PC-3 (cell line): ENCODE measurements at places on chromosomes 11 and 22.

DNA sequence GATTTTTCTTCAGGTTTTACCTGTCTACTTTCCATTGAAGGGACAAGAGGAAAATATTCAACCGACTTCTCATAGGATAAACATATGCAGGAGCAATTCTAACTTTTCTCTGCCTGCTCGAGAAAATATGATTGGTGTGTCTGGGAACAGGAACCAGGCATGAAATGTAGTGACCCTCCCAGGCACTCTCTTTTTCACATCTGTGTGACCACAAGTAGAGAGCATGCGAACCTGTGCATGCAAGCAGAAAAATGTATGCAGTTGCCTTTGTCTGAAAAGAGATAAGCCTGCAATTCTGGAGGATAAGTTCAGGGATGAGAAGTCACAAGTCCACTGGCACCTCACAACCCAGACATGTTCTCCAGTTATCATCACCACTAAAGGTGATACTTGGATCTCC lies 583.5 kb upstream of the FAT3 start:
- no peaks in the 10 kb centered on the region for H3K27me3 ChIP-seq
- no peak overlapping the region for H3K27ac ChIP-seq
- no peak overlapping the region for H3K4me3 ChIP-seq
- no peaks in the 10 kb centered on the region for H3K36me3 ChIP-seq

DNA sequence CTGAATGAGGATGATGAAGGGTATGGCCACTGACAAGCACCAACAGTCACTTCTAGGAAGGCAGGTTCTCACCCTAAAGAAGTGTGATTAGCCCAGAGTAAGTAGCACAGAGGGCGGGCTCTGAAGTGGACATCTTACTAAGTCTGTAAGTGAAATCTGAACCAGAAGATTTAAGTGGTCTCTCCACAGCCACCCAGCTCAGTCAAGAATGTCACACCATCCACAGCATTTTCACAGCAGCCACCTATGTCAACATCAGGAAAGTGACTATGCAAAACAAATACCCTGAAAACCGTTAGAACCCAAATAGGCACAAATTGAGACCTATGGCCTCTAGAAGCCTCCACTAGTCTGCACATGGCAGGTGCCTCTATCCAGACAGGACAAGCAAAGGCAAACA lies 23.0 kb upstream of the STK33 start:
- no peaks in the 10 kb centered on the region for H3K36me3 ChIP-seq
- H3K27me3 ChIP-seq, result no peaks in the 10 kb centered on the region
- H3K4me1 ChIP-seq, result no peaks in the 10 kb centered on the region
- H3K27ac ChIP-seq, result no peak overlapping the region
- no peak for DNase-seq

- H3K27ac ChIP-seq, result no peak overlapping the region
- peaks cover 3% of the 10 kb centered on the region; the same call in 1 of the 2 replicates for H3K27me3 ChIP-seq
- DNase-seq, result peak; percentile 73
- H3K4me3 ChIP-seq, result no peak overlapping the region
- H3K36me3 ChIP-seq, result no peaks in the 10 kb centered on the region
- H3K4me1 ChIP-seq, result no peaks in the 10 kb centered on the region
Observed at GRCh38 chr11:44538375-44539054, 26.9 kb upstream of the CD82 start.

DNA sequence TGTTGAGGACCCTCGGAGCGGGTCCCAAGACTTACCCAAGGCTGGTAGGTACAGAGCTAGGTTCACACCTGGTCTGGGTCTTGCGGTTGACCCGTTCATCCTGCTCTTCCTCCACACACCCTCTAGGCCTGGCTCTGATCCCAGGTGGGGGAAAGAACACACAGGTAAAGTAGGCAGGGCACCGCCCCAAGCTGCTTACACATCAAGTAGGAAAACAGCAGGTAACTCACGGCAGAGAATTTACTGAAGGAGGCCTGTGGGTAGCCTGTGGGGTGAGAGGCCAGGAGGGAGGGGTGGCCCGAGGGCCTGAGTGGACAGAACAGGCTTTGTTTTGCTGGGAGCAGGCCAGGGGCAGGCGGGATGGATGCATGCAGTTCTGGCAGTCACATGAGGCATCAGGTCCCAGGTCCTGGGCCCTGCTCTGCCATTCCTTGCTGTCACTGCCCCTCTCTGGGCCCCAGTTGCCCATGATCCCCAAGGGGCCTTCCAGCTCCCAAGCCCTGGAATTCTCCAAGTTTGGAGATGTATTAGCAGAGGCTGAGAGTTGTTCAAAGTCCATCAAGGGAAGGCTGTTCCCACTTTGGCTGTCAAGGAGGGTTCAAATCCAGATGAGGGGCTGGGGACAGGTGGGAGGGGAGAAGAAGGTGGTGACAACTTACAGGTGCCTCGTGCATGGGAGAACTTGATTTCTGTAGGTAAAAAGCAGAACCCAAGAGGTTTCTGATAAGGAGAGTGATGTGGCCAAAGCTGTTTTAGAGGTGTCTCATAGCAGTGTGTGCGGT lies 5.7 kb downstream of the TSKU start:
- H3K27ac ChIP-seq, result peak overlapping the region; percentile 84
- H3K4me1 ChIP-seq, result peaks cover 39% of the 10 kb centered on the region
- DNase-seq, result peak; percentile 99
- H3K4me3 ChIP-seq, result no peak overlapping the region
- H3K36me3 ChIP-seq, result 0 out of 2 replicates have a peak, but pooled peaks cover 4% of the 10 kb centered on the region
- no peaks in the 10 kb centered on the region for H3K27me3 ChIP-seq

GRCh38 chr11:12706545-12707499 lies 32.6 kb downstream of the TEAD1 start:
- no peak overlapping the region for H3K27ac ChIP-seq
- H3K4me1 ChIP-seq, result peaks cover 10% of the 10 kb centered on the region
- H3K27me3 ChIP-seq, result no peaks in the 10 kb centered on the region
- H3K36me3 ChIP-seq, result peaks cover 6% of the 10 kb centered on the region

DNA sequence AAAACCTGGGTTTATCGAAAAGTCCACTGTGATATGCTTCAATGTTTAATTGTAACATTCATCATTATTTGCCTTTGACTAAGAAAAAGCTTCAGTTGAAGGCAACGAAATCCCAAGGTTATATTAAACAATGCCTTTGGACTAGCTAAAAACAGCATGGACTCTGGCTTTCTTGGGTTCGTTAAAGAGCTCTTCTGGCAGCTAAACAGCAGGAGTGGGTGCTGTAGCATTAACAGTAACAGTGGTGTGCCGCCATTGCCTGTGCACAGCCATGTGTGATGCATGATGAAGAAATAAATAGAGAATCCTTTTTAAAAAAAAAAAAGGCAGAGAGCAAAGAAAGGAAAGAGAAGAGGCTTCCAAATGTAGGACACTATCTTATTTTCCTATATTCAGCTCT lies 406.6 kb upstream of the FAT3 start:
- no peaks in the 10 kb centered on the region for H3K27me3 ChIP-seq
- H3K27ac ChIP-seq, result no peak overlapping the region
- H3K4me3 ChIP-seq, result no peak overlapping the region
- no peak for DNase-seq
- no peaks in the 10 kb centered on the region for H3K4me1 ChIP-seq

DNA sequence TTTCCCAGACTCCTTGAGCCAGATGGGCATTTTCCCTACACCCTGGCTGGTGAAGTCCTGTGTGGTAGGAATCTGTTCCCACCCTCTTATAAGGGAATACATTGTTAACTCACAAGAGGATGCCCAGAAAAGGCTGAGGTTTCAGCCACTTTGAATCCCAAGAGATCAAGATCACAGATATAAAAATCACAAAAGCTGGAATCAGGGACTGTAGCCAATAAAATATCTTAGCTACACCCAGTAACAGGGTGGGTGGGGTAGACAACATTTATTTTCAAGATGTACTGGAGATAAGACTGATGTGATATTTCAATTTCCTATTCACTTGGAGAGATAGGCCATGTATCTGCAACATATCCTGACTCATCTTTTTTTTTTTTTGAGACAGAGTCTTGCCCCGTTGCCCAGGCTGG lies 50.3 kb downstream of the COPB1 start:
- DNase-seq, result peak; percentile 50
- peaks cover 9% of the 10 kb centered on the region; the same call in 1 of the 2 replicates for H3K36me3 ChIP-seq
- no peak overlapping the region for H3K4me3 ChIP-seq
- peaks cover 51% of the 10 kb centered on the region for H3K4me1 ChIP-seq

GRCh38 chr22:30516273-30516672 lies 10.8 kb upstream of the SEC14L4 start:
- DNase-seq, result no peak
- H3K36me3 ChIP-seq, result no peaks in the 10 kb centered on the region
- no peak overlapping the region for H3K4me3 ChIP-seq
- H3K4me1 ChIP-seq, result no peaks in the 10 kb centered on the region

DNA sequence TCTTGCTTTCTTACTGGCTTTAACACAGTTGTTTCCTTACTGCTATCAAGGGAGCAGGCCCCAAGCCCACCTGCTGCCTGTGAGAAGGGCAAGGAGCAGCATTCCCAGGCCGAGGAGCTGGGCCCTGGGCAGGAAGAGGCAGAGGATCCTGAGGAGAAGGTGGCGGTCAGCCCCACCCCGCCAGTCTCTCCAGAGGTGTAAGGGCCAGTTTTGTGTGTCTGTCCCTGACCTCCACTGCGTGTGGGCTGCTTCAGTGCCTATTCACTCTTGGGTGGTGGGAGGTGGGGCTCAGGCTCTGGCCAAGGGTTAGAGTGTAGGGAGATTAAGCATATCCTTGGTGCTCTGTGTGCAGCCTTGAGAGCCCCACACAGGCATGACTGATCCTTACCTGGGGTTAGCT lies 55.1 kb downstream of the CEP164 start:
- no peak overlapping the region; the same call in 1 of the 2 replicates for H3K27ac ChIP-seq
- no peak overlapping the region for H3K4me3 ChIP-seq
- peaks cover 19% of the 10 kb centered on the region for H3K36me3 ChIP-seq
- H3K27me3 ChIP-seq, result no peaks in the 10 kb centered on the region
- no peak for DNase-seq

GRCh38 chr11:61555051-61555969 lies 25.6 kb downstream of the SYT7 start:
- no peaks in the 10 kb centered on the region for H3K36me3 ChIP-seq
- peak; percentile 44 for DNase-seq
- peak overlapping the region; percentile 18; the same call in 1 of the 2 replicates for H3K4me3 ChIP-seq
- no peak overlapping the region for H3K27ac ChIP-seq
- H3K4me1 ChIP-seq, result peaks cover 13% of the 10 kb centered on the region

- H3K36me3 ChIP-seq, result no peaks in the 10 kb centered on the region
- H3K4me3 ChIP-seq, result no peak overlapping the region
- no peak overlapping the region for H3K27ac ChIP-seq
- no peaks in the 10 kb centered on the region for H3K27me3 ChIP-seq
- H3K4me1 ChIP-seq, result no peaks in the 10 kb centered on the region
Observed at GRCh38 chr22:41551877-41552582, 7.8 kb upstream of the POLR3H start.

GRCh38 chr11:66981976-66982578 lies 7.0 kb downstream of the C11orf86 start:
- H3K4me1 ChIP-seq, result peaks cover 28% of the 10 kb centered on the region
- peak overlapping the region; percentile 52 for H3K27ac ChIP-seq
- H3K27me3 ChIP-seq, result no peaks in the 10 kb centered on the region
- no peaks in the 10 kb centered on the region for H3K36me3 ChIP-seq

- DNase-seq, result peak; percentile 68
- peaks cover 5% of the 10 kb centered on the region; the same call in 1 of the 2 replicates for H3K36me3 ChIP-seq
- no peak overlapping the region for H3K27ac ChIP-seq
- no peak overlapping the region for H3K4me3 ChIP-seq
Observed at GRCh38 chr11:73404048-73404447, 27.8 kb downstream of the RELT start.
